Body of pancreas (tissue), 4 donors: ENCODE measurements at places on chromosomes 3 and 15. TPM values are rescaled to one million over a fixed set of nuclear protein-coding genes. Genes with fewer than 3 reads are reported as not detected.

GOLGA8S gene
- total RNA-seq = not detected

GJD2 gene
- total RNA-seq = 2.3 TPM

SMAD6 gene
- total RNA-seq = 14.0 TPM

WDR73 gene
- 21.1 TPM for total RNA-seq

MESP1 gene
- 2.1 TPM for total RNA-seq

RAB6B gene
- 2.6 TPM for total RNA-seq

DGKG gene
- total RNA-seq = 16.2 TPM

CCDC33 gene
- total RNA-seq = not detected

ZBED2 gene
- not detected for total RNA-seq

MYZAP gene
- 10.9 TPM for total RNA-seq

ANKRD63 gene
- not detected for total RNA-seq

PCSK6 gene
- total RNA-seq = 10.1 TPM

ZNF385D gene
- total RNA-seq = 3.9 TPM

CCR9 gene
- total RNA-seq = not detected

UBR1 gene
- total RNA-seq = 18.5 TPM

TRPM1 gene
- total RNA-seq = not detected

PPP1R2 gene
- total RNA-seq = 32.7 TPM

ZWILCH gene
- total RNA-seq = 0.99 TPM

RHOV gene
- 6.3 TPM for total RNA-seq
